ENCODE measurements at places on chromosomes 5 and 9.

GRCh38 chr9:123957731-123958130 lies 27.8 kb upstream of the DENND1A start:
- no peak for DNase-seq

DNA sequence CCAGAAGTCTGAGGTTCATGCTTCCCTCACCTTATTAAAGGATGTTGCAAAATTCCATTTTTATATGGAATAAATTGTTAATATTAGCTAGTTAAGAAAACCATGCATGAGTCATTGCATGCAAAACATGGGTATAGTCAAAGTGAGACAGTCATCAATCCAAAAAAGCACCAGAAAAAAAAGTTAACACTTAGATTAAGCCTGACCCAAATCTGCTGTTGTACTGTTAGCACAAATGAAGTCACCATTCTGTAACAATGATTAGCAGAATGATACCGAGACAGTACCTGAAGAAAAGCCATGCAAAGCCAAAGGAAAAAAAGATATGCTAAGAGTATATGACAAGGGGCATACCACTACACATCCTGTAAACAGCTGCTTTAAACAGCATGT lies 49.5 kb downstream of the PKD2L2 start:
- no peak for DNase-seq

- DNase-seq: no peak
Observed at GRCh38 chr5:89817841-89818240, 591.7 kb downstream of the CETN3 start.

- no peak for DNase-seq
Observed at GRCh38 chr5:142096382-142096781, 12.2 kb upstream of the NDFIP1 start.

GRCh38 chr9:5870691-5871090 lies 20.0 kb upstream of the MLANA start:
- no peak for DNase-seq

GRCh38 chr9:85483208-85483607 lies 258.5 kb downstream of the AGTPBP1 start:
- no peak for DNase-seq

- no peak for DNase-seq
Observed at GRCh38 chr9:130513078-130513477, 66.3 kb upstream of the FUBP3 start.

- peak; percentile 51 for DNase-seq
Observed at GRCh38 chr5:119343766-119344165, 12.1 kb upstream of the TNFAIP8 start.

DNA sequence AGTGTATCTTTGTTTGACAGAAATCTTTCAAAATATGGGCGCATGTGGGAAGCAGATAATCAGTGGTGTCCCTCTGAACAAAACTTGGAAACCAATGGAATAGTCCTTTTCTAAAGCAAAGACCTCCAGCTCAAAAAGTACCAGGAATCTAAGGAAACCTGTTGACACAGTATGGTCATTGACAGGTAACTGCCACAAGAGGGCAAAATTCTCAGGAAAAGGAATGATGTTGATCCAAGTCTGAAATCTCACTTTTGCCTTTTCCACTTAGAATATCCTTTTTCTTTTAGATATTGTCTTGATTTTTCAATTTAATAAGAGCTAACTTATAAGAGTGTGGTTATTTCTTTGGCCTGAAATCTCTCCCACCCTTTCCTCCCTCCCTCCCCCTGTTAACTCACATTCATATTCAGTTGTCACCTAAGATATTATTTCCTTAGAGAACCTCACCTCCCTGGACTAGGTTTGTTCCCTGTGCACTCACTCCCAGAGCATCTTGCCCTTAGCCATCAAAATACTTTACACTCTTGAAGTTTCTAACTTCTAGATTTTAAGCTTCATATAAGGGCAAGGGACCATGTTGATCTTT lies 59.0 kb upstream of the BARX1 start:
- DNase-seq: no peak

DNA sequence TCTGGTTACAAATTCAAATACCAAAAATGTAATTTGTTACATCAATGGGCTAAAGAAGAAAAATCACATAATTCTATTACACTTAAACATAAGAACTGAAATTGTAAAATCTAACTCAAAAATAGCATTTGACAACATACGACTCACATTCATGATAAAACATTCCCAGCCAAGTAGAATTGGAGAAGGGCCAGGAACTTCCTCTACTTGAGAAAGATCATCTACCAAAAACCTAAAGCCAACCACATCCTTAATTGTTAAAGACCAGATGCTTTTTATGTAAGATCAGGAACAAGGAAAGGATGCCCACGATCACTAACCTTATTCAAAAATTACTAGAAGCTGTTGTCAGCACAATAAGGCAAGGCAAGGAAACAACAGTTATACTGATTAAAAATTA lies 1819.8 kb upstream of the C9orf72 start:
- DNase-seq: no peak

DNA sequence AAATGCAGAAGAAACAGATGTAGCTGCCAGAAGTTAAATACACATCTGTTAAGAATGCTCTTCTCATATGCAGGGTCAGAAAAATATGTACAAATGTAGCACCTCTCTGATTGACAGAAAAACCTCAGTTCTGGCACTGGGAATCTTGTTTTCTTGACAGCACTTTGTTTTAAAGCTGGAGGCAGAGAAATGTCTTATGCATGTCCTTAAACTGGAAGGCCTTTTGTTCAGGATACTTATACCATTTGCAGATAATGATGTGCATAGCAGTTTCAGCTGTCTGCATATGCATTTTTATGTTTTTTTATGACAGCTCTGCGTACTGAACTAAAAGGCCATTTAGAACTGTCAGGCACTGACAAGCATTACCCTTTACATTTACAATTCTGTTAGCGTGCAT lies 567.9 kb downstream of the EBF1 start:
- DNase-seq: no peak
